ENCODE measurements at places on chromosomes 2 and 18.

DNA sequence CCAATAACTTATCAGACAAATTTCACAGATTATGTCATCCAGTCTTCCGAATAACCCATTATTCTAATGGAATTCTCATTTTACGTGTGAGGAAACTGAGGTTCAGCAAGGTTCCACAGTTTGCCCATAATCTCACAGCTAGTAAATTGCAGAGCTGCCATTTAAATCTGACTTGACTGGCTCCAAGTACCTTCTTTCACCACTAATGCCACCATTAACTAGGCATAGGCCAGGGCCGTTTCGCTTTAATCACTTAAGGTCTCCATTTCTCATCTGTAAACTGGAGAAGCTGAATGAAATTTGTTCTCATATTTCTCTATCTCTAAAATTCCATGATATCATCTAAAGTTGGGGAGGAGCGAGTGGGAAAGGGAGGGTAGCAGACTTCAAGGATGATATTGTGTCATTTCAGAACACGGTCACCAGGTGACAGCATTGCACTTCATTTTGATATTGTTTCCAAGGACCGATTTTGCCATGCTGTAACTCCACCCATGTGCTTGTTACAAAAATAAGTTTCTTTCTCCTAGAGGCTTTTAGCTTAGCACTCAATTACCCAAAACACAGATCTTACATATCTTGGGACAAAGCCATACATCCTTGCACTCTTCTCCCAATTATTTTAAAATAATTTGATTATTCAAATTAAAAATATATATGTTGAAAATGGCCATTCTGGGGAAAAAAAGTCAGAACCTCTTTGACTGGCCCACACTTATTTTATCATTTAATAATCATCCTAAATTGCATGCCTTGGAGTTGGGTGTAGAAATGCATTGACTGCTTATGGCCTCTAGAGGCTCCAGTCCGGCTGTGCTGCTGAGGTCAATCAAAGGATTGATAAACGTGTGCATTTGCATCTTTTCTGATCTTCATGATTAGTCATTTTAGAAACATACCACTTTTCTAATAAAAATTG is 123.8 kb downstream of the AKAIN1 start:
- peak; percentile 42 for DNase-seq

DNA sequence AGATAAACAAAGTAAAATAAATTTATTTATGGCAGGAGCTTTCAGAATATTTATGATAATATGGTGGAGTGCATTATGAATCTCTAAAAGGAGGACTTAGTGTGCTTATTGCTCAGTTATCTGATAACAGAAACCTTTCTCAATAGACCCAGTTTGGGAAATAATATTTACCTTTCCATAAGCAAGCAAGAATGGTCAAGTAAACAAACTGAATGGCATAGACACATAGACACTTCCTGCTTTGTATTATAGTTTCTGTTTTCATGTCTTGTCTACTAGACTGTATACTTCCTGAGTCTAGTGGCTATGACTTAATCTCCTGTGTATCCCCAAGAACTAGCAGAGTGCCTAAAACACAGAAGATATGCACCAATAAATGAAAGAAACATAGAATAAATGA is 87.8 kb downstream of the UPP2 start:
- DNase-seq = no peak

- no peak for DNase-seq
Observed at GRCh38 chr2:227414846-227415245, 27.1 kb upstream of the SCYGR1 start.

- no peak for DNase-seq
Observed at GRCh38 chr2:176710657-176711186, 441.5 kb downstream of the MTX2 start.

DNA sequence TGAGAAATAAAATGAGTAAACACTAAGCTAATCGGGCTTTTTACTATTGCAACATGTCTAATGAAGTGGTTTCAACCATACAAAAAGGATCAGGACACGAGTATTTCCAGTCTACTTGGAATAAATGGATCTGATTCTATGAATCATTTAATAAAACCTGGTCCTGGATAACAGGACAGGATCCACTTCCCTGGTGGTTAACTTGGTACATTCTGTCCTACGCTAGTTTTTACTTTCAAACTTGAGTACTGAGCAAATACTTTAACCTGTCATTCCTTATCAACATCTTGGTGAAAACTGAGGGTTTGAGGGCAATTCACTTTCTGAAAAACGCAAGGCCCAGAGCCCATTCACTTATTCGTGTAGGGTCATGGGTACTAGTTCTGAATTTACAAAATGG is 33.5 kb downstream of the CHST10 start:
- DNase-seq = no peak

GRCh38 chr18:66168685-66169235 is 417.9 kb downstream of the CDH7 start:
- DNase-seq = no peak
